Stimulated activated CD8-positive, alpha-beta memory T cell treated with anti-CD3 and anti-CD28 coated beads, Interleukin-4, amount 100 ng/mL, for 1 hour (primary cell): ENCODE measurements at places on chromosomes 1 and 21.

DNA sequence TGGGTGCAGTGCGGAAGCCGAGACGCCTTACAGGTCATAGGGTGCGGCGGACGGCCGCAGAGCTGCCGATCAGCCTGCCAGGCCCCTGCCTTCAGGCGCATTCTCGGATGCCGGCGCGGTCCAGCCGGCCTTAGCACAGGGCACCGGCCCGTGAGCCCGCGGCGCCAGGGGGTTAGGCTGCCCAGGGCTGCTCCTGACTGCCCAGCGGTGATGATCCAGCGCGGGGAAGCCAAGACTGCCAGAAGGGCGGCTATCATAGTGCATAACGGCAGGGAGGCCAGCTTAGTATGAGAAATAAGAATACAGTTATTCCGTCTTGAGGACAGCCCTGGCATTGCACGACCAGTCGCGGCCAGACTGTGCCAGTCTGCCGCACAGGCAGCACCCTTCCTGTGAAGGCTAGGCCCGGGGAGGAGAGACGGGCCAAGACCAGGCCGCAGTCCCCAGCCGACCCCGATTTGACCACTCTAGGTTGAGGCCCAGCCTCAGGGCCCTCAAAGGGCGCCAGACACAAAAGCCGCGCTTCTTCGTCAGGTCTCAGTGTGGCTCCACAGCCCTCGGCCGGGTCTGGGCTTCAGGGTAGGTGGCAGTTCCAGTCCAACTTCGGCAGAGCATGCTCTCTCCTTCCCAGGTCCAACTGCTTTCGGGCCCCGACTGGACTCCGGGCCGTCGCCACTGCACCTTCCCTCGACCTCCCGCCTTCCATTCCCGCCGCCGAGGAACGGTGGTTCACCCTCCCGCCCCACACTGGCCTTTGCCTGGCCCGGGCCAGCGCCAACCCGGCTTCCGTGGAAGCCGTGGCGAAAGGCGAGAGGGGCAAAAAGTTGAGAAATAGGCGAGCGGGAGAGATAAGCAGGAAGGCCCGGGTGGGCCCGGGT, 829 bp downstream of the ALX3 start:
- no peak for DNase-seq

DNA sequence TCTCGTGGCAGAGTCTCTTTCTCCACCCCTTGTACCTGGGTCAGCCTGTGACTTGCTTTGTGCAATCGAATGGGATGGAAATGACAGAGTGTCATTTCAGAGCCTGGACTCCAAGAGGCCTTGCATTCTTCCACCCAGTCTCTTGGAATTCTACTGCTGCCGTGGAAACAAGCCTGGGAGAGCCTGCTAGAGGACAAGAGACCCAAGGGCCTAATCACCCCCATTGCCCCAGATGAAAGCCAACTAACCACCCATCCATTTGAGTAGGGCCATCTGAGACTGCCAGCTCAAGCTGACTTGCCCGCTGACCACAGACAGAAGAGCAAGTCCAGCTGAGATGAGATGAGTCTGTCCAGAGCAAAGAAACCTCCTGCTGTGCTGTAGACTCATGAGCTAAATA, 201.6 kb downstream of the PTPRU start:
- DNase-seq = no peak

GRCh38 chr1:114108751-114109255, 44.9 kb downstream of the SYT6 start:
- no peak for DNase-seq

GRCh38 chr1:217776693-217777092, 145.5 kb downstream of the SPATA17 start:
- DNase-seq = no peak

- DNase-seq = no peak
Observed at GRCh38 chr1:150021191-150021694, 10.7 kb upstream of the OTUD7B start.

GRCh38 chr1:8711873-8712412, 105.5 kb downstream of the RERE start:
- no peak for DNase-seq

DNA sequence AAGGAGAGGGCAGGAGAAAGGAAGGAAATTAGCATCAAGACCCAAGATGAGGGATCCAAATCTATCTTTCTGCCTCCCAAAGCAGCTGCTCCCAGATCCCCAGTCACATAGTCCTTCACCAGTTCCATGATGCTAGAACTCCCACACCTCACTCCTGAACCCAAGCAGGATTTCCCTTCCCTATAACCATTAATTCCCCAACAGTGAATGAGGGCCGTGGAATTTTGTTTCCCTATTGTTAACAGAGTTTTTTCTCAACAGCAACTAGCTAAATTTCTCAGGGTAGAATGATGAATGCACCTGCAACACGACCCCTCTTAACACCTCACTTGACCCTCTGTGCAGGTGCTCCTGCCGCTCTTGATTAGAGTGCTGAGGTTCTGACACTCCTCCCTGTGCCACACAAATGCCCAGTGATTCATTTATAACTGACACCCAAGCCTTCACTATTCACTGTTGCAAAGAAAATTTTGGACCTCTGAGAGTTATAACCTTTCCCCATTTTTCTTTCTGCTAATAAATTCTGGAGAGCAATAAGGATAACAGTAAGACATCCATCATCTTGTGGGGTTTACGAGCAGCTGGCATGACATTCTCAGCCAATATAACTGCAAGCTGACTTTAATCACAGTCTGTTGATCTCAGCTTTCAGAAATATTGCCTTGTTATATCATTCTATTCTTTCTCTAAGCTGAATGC, 25.4 kb upstream of the NPL start:
- no peak for DNase-seq

DNA sequence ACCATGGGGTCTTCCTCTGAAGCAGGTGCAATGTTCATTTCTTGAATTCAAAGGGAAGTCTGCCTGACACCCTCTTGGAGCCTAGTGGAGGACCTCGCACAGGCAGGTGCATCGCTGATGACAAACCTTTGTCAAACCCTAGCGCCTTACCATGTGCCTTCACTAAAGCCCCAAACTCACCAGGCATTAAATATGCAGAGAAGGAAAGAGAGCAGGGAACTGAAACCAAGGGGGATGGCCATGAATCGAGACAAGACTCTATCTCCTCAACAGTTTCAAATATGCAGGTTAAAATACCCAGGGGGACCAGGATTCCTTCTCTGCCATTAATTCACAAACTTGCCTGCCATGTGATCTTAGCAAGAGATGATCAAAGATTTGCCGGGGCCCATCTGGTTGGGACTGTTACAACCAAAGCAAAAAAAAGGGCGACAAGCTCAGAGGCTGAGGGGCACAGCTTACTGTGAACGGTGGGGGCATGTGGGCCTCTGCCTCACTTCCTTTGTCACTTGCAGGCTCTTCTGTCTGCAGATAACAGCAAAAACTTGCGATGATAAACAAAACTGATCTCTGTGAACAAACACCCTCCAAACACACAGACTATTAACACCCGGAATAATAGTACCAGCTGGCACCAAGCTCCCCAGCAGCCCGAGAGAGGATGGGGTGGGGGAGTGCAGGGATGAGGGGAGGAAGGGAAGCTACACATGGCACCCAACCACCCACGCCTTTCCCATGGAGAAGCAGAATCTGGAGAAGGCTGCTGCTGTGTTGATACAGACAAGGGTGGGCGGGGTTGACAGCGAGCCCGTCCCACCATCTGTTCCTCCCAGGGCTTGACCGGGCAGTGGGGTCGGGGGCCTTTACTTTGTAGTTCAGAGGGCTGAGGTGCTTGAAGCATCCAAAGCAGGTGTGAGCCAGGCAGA, 33.9 kb downstream of the TMEM63A start:
- DNase-seq = no peak

DNA sequence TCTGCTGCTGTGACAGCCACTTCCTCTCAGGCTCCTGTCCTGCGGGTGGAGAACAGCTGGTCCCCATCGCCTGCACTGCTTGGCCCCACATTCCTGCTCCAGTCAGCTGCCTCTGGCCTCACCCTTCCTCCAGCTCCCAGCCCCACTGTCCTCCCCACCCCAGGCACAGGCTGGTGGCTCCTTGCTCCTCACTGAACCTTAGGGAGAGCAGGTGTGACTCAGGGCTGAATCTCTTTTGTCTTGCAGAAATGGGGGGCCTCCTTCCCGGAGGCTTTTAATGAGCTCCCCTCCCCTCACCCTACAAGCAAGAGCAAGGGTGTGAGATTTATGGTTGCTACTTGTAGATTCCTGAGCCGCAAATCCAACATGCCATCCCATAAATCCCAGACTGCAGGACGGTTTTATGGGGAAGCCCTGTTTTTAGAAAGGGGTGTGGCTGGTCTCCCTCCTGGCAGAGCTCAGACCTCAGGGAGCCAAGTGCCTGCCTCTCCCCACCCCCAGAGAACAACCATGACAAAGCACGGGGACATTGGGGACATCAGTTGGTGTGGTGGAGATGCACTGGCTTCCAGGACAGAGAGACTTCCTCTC, 15.2 kb downstream of the CDK18 start:
- no peak for DNase-seq

DNA sequence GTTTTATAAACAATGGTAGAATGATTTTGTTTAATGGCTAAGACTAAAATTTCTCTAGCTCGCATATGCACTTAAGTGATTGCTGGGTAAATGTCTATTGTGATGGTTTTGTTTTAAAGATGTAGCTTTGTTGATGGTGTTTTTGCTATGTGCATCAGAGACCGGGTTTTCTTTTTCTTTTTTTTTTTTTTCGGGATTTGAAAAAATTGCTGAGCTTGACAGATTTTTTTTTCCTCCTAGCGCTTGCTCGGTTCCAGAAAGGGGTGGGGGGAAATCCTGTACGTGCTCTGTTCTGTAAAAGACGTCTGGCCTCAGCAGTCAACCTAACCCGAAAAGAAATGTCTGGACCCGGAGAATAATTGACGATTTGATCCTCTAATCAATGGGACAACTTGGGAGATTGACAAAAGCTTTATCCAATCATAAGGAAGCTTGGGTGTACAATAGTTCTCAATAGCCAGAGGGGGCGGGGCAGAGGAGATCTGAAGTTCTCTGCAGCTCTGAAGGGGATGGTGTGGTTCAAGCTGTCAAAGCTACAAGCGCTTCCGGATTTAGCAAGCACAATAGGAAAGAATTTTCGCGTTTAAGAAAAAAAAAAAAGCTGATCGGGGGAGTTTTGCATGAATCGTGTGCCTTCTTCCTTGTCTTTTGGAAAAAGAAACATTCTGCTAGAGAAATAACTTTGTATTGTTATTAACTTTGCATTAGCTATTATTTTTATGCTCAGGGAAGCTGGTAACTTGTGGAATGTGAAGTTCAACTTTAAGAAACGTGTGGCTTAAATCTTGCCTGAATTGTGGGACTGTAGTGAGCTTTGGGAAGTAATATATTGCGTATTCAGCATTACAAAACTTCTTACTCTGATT, 4.5 kb upstream of the NFIA start:
- DNase-seq = peak; percentile 77

- DNase-seq = no peak
Observed at GRCh38 chr1:8109216-8109615, 83.1 kb upstream of the ERRFI1 start.

GRCh38 chr21:45607021-45607908, 36.3 kb upstream of the PCBP3 start:
- DNase-seq = no peak

GRCh38 chr21:37095821-37096220, 22.8 kb downstream of the TTC3 start:
- no peak for DNase-seq

- DNase-seq = no peak
Observed at GRCh38 chr1:160449494-160449893, 49.1 kb downstream of the VANGL2 start.

- no peak for DNase-seq
Observed at GRCh38 chr1:86150553-86151055, 6.0 kb downstream of the COL24A1 start.

GRCh38 chr1:178374016-178374415, 122.7 kb downstream of the CLEC20A start:
- DNase-seq = no peak

- DNase-seq = no peak
Observed at GRCh38 chr1:202230939-202231645, 37.5 kb downstream of the LGR6 start.

GRCh38 chr1:53123453-53124140, 18.8 kb downstream of the SLC1A7 start:
- no peak for DNase-seq

GRCh38 chr1:67496329-67496728, 66.1 kb upstream of the SERBP1 start:
- DNase-seq = no peak

DNA sequence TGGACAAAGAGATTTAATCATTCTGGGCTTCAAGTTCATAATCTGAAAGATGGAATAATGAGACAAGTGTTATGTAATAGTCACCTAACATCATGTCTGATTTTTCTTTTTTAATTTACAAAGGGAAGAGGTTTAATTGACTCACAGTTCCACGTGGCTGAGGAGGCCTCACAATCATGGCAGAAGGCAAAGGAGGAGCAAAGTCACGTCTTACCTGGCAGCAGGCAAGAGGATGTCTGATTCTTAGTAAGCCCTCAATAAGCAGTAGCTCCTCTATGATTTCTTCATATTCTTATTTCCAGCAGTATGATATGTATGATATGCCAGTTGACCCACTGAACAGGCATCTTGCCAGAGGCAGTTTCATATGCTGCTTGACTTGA, 152.7 kb downstream of the S1PR1 start:
- DNase-seq = no peak

DNA sequence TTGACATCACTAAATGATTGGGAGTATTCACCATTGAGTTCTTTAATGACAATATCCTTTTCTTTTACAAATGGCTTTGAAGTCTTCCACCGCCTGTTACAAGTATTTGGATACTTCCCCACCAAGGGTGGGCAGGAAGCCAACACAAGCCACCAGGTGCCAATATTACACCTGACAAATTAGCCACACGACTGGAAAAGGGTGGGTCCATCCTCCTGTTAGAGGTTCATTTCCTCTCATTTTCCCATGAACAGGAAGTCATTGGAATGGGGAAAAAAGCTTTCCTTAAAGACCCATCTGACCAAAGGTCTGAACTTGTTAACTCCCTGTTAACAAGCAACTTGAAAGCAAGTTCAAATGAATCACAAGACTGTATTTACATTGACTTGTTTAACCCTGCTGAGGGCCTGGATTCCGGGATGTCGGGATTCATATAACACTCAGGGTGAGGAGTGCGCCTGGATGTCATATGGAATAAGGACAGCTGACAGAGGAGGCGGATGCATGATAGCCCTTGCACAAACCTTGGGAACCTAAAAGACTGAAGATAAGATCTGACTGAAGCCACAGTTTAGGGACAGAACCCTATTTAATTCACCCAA, 40.5 kb upstream of the PROX1 start:
- no peak for DNase-seq

- DNase-seq = no peak
Observed at GRCh38 chr1:212568978-212569537, 39.5 kb upstream of the ATF3 start.

DNA sequence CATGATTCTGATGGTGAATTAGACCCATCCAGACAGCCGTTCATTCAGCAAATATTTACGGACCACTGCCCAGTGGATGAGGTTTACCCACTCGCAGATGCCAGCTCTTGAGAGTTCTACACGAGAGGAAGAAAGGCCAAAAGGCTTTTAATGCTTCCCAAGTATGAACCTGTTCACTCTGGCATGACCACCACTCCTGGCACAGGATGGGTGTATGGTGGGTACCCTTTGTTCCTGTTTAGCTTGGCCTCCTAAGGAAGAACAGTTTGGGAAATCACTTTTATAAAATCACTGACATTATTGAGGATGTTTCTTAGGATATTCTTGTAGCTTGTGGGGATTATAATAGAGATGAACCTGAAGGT, 67.2 kb downstream of the HMGB4 start:
- no peak for DNase-seq

- no peak for DNase-seq
Observed at GRCh38 chr1:47791879-47792608, 205.1 kb downstream of the TRABD2B start.
